Testis (tissue), 5 donors: ENCODE measurements at places on chromosomes 3 and 15.

DNA sequence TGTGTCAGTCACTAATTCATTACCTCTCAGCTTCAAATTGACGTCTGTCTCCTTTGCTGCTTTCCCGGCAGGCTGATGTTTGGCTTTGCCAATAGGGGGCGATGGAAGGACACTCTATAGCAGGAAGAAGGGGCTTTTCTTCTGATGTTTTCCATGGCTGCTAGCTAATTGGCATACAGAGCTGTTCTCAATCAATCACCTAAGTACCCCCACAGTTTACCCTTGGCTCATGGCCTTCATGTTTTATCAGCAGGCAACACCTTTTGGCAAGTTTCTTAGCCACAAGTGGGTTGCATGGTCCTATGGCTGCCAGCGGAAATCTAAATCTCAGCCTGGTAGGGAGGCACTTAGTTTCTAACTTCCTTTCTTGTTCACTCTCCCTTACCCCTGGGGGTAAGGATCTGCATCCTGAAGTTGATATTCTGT is 45.0 kb downstream of the ESYT3 start:
- DNase-seq: peak; percentile 30

GRCh38 chr3:99520513-99520912 is 117.9 kb upstream of the COL8A1 start:
- DNase-seq: no peak

DNA sequence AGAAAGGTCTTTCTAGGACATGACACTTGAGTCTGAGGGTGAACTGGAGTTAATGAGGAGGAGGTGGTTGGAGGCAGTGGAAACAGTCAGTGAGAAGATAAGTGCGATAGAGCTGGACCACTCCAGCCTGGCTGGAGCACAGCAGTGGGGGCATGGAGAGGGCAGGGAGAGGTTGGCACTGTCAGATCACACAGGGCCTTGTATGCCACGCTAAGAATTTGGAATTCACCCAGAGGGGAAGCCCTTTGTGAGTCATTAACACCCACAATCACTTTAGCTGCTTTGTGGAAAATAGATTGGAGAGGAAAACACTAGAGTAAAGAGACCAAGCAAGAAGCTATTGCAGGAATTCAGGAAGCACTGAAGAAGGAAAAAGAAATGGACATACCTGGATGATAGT is 83.3 kb downstream of the ZNF621 start:
- DNase-seq: no peak

GRCh38 chr15:41789236-41789635 is 15.0 kb downstream of the MAPKBP1 start:
- DNase-seq: peak; percentile 34

- DNase-seq: no peak
Observed at GRCh38 chr15:38285456-38285855, 32.8 kb downstream of the SPRED1 start.

- DNase-seq: no peak
Observed at GRCh38 chr3:101876142-101876541, 26.8 kb downstream of the NFKBIZ start.

DNA sequence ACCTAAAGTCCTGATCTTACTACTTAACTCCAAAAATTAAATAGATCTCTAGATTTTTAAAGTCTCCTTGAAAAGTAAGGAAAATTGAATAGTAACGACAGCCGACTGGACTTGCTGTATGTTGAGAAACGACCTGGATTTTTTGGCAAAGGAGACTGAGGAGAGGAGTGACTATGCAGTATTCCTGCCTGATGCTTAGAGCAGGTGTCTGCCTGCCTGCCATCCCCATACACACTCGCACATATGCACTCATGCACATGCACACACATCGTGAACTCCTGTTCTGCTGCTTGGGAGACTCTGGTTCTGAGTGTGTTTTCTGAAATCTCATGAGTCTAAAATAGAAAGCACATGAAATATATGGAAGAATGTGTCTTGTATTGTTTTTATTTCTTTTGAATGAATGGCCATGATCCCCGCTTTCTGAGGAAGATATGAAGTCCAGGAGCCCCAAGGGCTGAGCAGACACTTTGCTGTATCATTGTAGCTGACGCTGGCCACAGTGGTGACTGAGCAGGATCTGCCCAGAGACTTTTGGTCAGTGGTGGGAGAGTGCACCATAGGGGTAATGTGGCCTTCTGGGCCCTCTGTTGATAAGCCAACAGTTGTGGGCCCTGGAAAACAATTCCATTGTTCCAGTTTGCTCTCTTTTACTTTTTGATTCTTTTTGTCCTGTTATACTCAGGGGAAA is 16.4 kb downstream of the GYG1 start:
- DNase-seq: no peak

GRCh38 chr3:170467007-170467406 is 48.3 kb downstream of the CLDN11 start:
- peak; percentile 91 for DNase-seq

DNA sequence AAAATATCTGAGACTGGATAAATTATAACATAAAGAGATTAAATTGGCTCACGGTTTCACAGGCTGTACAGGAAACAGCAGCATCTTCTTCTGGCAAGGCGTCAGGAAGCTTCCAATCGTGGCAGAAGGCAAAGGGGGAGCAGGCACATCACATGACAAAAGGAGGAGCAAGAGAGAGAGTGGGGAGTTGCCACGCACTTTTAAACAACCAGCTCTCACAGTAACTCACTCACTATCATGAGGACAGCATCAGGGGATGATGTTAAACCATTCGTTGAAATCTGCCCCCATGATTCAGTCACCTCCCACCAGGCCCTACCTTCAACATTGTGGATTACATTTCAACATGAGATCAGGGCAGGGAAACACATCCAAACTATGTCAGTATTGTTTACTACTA is 114.5 kb upstream of the SPATA16 start:
- DNase-seq: no peak

- DNase-seq: no peak
Observed at GRCh38 chr15:79495775-79496174, 63.6 kb downstream of the MINAR1 start.

DNA sequence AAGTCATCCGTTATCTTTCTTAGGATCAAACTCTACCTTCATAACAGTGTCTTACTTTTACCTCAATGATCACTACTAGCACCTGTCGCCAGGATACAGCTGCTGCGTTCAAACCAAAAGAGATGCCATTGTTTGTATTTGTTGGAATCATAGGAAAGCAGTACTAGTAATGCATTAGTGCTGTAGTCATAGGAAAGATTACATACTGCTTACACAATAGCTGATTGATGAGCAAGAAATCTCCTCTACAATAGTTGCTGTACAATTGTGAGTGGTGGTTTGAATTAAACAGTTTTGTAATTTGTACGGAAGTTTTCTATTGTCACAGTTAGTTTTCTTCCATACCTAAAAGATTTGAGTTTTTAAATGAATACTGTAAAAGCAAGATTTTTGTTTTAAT is 21.4 kb downstream of the ACAP2 start:
- DNase-seq: no peak
